ENCODE measurements at places on chromosomes 12 and 14. TPM values are rescaled to one million over a fixed set of nuclear protein-coding genes. Genes with fewer than 3 reads are reported as not detected.

CMTM5 gene
- total RNA-seq, result 4.3 TPM

TAS2R19 gene
- total RNA-seq, result 7.7 TPM

DNA sequence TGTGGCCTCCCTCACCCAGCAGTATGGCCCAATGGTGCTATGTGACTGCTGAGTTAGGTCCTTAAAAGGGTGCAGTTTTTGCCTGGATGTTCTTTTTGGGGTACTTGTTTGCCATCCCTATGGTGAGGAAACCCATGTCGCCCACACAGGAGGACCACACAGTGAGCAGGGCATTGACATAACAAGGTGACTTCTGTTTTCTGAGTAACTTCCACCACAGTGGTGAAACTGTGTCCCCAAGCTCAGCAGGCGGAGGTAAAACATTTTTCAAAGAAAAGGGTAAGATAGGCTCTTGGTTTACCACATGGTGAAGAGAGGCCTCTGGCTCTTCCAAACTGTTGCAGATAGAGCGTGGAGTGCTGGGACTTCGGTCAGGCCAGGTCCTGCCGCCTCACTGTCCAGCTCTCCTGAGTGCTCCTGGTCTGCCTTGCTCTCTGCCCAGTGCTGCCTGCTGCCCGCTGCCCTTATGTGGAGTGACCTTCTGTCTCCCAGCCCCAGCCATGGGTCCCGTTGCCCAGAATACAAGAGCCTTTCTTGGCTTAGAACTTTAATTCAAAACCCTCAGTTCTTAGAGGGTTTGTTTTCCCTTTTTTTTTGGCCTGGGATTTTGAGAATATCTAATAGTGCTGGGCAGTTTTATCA is 54.0 kb downstream of the TRAF3 start:
- H3K4me1 ChIP-seq, result peaks cover 7% of the 10 kb centered on the region
- H3K27me3 ChIP-seq, result no peaks in the 10 kb centered on the region
- H3K27ac ChIP-seq, result no peak overlapping the region

DNA sequence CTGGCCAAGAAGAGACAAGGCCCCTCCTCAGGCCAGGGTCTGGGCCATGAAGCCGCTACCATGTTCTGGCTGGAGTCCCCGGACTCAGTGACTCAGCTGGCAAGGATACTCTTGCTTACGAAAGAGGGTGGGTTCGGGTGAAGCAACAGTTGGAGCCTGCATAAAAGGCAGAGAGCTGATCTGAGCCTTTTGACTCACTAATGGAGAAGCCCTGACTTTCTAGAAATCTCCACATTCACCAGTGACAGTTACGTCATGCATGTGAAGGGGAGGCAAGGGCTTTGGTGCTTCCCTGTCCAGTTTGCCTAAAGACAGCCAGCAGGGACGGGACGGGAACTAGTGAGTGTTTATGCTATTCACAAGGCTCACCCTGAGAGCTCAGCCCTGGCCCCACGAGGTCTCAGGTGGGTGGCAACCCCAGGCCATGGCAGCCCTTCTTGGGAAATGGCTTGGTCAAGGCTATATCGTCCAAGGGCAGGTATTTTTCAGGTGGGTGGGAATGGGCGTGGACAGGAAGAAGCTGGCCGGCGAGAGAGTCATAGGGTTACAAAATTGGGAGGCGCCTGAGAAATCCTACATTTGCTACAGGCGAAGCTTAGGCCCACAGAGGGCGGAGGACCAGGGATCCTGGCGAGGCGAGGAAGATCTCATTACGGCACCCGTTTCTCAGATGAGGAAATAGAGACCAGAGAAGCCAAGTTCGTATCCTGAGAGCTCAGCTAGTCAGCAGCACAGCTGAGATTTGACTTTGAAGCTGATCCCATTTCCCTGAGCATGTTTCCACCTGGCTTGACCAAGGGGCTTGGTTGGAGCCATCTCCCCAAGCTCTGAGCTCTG is 314.6 kb downstream of the BCL11B start:
- no peaks in the 10 kb centered on the region for H3K4me1 ChIP-seq
- H3K27ac ChIP-seq, result no peak overlapping the region
- H3K4me3 ChIP-seq, result no peak overlapping the region
- H3K36me3 ChIP-seq, result no peaks in the 10 kb centered on the region
- no peaks in the 10 kb centered on the region for H3K27me3 ChIP-seq

- H3K27ac ChIP-seq, result no peak overlapping the region
- H3K36me3 ChIP-seq, result no peaks in the 10 kb centered on the region
- DNase-seq, result peak; percentile 64
- no peak overlapping the region for H3K4me3 ChIP-seq
- H3K4me1 ChIP-seq, result peaks cover 8% of the 10 kb centered on the region
- peaks cover 43% of the 10 kb centered on the region for H3K27me3 ChIP-seq
Measured at GRCh38 chr12:49553512-49554088, 14.3 kb downstream of the MCRS1 start.

DNA sequence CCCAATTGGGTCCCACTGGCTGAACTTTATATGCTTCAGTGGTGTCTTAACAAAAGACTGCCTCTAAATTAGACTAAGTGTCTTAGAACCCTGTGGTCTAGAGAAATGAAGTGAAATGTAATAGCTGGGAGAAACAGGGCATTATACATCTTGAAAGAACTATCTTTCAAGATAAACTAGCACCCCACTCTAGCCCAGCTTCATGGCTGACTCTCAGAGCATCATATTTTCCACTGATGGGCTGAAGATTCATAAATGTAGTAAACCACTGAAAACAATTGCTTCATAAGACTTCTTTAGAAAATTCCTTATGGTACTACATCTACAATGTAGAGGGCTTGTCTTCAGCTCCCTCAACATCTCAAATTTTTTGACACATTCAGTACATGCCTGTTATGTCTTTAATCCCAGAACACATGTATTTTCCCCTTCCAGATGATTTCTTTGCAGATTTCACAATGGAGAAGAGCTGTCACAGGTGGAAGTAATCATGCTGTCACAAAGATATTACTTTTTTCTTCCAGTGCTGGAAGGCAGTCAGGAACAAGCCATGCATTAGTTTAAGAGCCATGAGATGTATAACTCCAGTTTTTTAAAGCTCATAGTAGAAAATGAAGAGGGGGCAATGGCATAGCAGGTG is 48.5 kb downstream of the IFNG-AS1 start:
- H3K4me1 ChIP-seq, result no peaks in the 10 kb centered on the region
- no peak overlapping the region for H3K4me3 ChIP-seq
- H3K36me3 ChIP-seq, result no peaks in the 10 kb centered on the region
- DNase-seq, result no peak
- H3K27me3 ChIP-seq, result no peaks in the 10 kb centered on the region

GRCh38 chr12:81170072-81170471 is 92.2 kb downstream of the ACSS3 start:
- DNase-seq, result no peak
- no peak overlapping the region for H3K4me3 ChIP-seq
- H3K4me1 ChIP-seq, result no peaks in the 10 kb centered on the region
- H3K27me3 ChIP-seq, result no peaks in the 10 kb centered on the region
- no peak overlapping the region for H3K27ac ChIP-seq

DNA sequence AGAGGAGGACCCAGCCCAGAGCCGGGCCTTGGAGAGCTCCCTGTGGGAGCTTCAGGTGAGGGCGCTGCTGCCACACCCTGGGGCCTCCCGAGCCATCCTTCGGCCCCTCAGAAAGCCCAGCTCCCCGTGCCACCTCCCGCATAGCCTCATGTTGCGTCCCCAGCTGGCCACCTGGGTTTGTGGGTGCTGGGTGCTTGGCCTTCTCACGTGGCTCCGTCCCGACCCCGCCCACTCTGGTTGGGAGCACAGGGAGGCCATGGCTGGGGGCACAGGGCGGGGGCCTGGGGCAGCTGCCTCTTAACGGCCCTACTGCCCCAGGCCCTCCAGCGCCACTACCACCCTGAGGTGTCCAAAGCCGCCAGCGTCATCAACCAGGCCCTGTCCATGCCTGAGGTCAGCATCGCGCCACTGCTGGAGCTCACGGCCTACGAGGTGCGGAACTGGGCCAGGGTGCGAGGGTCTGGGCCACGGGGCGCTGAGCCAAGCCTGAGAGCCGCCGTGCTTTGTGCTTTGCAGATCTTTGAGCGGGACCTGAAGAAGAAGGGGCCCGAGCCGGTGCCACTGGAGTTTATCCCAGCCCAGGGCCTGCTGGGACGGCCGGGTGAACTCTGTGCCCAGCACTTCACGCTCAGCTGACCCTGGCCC is 7.6 kb downstream of the NOC4L start:
- H3K36me3 ChIP-seq, result no peaks in the 10 kb centered on the region
- H3K27ac ChIP-seq, result no peak overlapping the region
- H3K27me3 ChIP-seq, result no peaks in the 10 kb centered on the region
- H3K4me1 ChIP-seq, result no peaks in the 10 kb centered on the region
- no peak overlapping the region for H3K4me3 ChIP-seq

GRCh38 chr12:11555195-11555594 is 94.3 kb upstream of the ETV6 start:
- peaks cover 6% of the 10 kb centered on the region for H3K4me1 ChIP-seq
- no peaks in the 10 kb centered on the region for H3K27me3 ChIP-seq
- H3K36me3 ChIP-seq, result no peaks in the 10 kb centered on the region
- no peak overlapping the region for H3K4me3 ChIP-seq
- DNase-seq, result no peak

DNA sequence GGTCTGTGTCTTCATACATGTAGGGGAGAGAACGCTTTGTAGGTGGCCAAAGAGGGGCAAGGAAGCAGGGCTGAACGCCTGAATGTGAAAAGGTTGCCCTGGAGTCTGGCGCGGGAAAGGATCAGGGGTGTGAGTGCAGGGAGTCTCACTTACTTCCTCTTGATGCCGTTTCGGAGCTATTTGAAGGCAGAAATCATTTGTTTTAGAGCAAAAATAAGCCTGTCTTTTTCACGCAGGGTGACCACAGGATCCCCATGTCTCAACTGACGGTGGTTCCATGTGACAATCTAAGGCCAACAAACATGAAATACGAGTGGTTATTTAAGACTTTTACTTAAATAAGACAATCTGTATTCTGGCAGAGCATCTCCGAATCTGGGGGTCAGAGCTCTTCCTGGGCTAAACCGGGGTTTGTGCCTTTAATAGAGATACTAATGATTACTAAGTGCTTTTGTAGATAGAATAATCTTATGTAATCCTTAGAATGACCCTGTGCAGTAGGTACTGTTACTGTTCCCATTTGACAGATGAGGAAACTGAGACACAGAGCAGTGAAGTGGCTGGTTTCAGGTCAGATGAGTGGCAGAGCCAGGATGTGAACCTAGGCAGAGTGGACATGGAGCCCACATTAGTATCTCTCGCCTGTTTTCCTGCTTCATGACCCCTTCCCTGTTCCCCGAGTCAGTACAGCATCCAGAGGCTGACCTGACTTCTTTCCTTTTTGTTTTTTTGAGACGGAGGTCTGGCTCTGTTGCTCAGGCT is 1.9 kb downstream of the BRI3BP start:
- peaks cover 16% of the 10 kb centered on the region for H3K4me1 ChIP-seq
- no peaks in the 10 kb centered on the region for H3K36me3 ChIP-seq
- H3K4me3 ChIP-seq, result peak overlapping the region; percentile 78
- H3K27me3 ChIP-seq, result peaks cover 22% of the 10 kb centered on the region

DNA sequence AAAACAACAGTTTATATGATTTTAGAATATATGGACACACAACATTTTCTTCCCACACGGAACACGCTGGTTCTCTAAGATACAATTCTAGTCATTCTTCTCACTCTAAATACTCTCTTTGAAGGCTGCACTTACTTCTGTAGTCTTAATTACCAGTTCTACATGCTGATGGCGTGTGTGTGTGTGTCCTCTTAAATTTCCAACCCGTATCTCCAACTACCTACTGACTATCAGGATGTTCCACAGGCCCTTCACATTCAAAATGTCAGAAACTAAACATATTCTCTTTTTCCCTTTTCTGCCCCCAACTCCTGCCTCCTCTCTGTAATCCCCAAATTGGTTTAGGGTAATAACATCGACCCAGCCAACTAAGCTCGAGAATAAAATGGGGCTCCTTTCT is 75.2 kb downstream of the DUSP16 start:
- no peak for DNase-seq
- no peaks in the 10 kb centered on the region for H3K27me3 ChIP-seq
- no peak overlapping the region for H3K27ac ChIP-seq
- no peak overlapping the region for H3K4me3 ChIP-seq

DNA sequence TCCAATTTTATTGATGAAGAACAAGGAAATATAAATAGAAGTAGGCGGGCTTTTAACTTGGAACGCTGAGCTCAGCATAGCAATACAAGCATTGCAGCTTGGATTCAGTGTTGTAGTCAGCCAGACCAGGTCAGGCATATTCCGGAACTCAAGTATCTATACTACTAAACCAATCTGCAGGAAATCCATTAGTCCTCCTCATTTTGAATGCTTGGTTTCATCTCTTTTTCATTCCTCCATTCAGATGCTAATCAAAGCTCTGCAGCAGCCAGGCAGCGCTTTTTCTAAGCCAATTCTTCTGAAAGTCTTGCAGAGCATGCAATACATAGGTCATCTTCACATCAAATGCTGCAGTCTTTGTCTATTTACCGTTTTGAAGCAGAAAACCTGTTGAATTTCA is 49.0 kb downstream of the KIF21A start:
- H3K27me3 ChIP-seq, result no peaks in the 10 kb centered on the region
- no peaks in the 10 kb centered on the region for H3K36me3 ChIP-seq
- H3K4me1 ChIP-seq, result peaks cover 37% of the 10 kb centered on the region
- peak; percentile 63 for DNase-seq
- peak overlapping the region; percentile 68 for H3K27ac ChIP-seq

DNA sequence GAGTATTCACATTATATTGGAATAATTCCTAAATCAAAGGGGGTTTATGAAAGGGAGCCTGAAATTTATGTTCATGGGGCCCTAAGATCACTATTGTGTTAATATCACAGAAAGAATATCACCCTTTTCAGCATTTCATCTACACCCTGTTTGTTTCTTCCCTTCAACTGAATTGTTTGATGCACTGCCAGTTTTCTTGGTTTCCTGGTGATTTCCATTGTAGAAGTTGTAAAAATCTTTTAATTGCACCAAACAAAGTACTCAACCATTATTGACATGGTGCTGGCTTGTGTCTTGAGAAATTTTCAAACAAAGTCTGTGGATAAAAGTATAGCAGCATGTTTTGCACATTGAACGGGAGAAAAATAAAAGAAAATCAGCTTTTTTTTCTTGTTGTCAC is 154.8 kb upstream of the PRKD1 start:
- no peak for DNase-seq
- H3K4me1 ChIP-seq, result peaks cover 25% of the 10 kb centered on the region
- no peaks in the 10 kb centered on the region for H3K36me3 ChIP-seq
- no peaks in the 10 kb centered on the region for H3K27me3 ChIP-seq
- H3K27ac ChIP-seq, result no peak overlapping the region
- no peak overlapping the region for H3K4me3 ChIP-seq

GRCh38 chr12:120532701-120533238 is 1.4 kb upstream of the RNF10 start:
- DNase-seq, result no peak
- H3K4me1 ChIP-seq, result peaks cover 28% of the 10 kb centered on the region
- no peaks in the 10 kb centered on the region for H3K36me3 ChIP-seq
- H3K27ac ChIP-seq, result no peak overlapping the region

DNA sequence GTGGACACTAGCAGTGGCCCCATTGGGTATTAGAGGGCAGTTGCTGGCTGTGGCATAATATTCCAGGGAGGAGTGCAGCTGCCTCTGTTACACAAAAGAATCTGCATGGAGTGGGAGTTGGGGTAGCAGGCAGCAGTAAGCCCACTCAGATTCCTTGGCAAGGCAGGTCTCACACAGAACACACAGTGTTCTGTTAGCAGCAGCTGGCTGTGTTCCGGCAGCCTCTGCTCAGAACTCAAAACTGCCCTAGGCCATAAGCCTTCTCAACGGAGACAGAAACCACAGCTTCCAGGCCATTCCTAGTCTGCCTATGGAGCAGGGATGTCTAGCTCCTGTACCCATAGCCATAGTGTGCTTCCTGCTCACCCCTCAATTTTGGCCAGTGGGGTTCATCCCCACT is 1085.4 kb downstream of the SLC6A15 start:
- no peak for DNase-seq
- no peak overlapping the region for H3K27ac ChIP-seq
- no peak overlapping the region for H3K4me3 ChIP-seq
- no peaks in the 10 kb centered on the region for H3K36me3 ChIP-seq
